CD4-positive, alpha-beta T cell (primary cell): ENCODE measurements at places on chromosomes 3 and 15.

DNA sequence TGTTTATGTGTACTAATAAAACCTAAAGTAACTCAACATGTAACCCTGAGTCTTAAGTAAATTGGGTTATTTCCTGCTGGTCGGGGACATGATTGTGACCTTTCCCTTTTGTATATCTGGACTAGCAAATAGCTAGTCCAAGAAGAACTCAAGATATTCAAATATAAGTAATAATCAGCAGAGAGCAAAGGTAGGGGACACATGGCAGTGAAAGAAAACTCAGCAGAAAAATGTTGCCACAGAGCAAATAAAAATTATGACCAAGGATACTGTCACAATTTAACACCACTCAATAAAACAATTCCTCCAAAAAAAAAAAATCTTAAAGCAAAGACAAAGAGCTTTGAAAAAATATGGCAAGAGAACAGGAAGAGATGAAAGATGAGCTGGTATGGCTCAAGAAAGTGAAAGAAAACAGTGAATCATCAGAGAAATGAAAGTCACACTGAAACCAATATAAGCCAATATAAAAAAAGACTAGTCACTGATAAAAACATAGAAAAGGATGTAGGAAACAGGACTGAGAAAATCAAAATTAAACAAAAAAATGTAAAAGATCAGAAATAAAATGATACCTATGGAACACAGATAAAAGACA, 43.4 kb downstream of the HLTF start:
- DNase-seq: no peak

- DNase-seq: no peak
Measured at GRCh38 chr3:65811892-65812291, 226.8 kb downstream of the MAGI1 start.

- DNase-seq: no peak
Measured at GRCh38 chr3:116263842-116264545, 181.3 kb downstream of the LSAMP start.

GRCh38 chr3:16240229-16241023, 24.3 kb downstream of the DPH3 start:
- no peak for DNase-seq

GRCh38 chr3:146628671-146629070, 23.5 kb upstream of the PLSCR5 start:
- DNase-seq: no peak

DNA sequence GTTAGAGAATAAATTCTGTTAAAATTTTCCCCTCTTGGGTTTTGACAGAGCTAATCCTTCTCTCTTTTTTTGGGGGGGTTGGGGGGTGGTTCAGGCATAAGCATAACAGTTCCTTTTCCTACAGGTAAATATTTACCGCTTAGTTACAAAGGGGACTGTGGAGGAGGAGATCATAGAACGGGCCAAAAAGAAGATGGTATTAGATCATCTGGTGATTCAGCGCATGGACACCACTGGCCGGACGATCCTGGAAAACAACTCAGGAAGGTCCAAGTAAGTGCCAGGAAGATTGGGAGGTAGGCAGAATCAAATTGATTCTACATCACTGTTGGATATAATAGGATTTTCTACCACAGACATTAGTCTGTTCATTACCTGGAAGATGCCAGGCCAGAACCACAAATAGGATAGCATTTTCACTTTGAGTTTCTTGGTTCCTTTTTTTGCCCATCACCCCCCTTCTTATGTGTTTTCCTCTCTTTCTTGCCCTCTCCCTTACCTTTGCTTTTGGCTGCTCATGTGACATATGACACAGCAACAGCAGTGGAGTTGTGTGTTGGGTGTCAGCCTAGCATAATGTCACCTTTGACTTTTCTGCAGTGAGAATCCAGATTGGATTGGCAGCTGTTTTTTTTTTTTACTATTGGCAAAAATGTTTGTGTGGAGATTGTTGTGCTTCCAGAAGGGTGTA, 79.0 kb downstream of the CHD2 start:
- DNase-seq: no peak

DNA sequence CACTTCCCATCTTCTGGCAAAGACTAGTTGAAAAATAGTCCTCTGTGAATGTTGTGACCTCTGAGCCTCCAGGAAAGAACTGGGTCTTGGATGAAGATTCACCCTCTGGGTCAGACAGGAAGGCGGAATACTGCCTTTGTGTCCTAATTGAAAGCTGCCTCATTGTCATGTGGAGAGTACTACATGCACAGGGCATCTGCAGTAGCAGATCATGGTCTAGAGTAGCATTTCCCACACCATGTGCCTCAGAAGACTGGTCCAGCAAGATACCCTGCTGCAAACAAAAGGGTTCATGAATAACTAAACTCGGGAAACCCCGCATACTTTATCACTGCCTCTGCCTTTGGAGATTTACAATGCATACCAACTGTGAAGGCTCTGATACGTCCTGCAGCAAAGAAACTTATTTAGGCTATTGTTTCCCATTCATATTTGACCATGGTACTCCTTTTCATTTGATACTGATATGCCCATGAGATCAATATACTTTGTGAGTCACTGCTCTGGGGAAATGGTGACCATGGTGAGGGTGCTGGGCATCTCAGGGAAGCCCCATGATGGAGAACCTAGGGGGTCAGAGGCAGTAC, 22.7 kb downstream of the IRAK2 start:
- DNase-seq: no peak

DNA sequence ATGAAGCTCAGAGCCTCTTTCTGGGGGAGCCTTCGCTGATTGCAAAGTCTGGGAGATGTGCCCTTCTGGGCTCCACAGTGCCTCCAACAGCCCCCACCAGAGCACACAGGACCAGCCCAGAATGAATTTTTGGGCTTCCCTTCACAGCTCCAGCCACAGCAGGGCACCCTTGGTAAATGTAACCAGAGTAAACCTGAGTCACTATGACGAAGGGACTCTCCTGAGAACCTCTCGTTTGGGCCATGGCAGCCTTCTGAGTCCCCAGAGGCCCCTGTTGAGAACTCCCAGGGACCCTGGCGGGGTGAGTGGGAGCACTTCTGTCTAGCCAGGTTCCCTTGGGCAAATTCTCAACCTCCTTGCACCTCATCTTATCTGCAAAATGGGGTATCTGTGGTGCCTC, 20.8 kb downstream of the FAM3D start:
- DNase-seq: no peak

DNA sequence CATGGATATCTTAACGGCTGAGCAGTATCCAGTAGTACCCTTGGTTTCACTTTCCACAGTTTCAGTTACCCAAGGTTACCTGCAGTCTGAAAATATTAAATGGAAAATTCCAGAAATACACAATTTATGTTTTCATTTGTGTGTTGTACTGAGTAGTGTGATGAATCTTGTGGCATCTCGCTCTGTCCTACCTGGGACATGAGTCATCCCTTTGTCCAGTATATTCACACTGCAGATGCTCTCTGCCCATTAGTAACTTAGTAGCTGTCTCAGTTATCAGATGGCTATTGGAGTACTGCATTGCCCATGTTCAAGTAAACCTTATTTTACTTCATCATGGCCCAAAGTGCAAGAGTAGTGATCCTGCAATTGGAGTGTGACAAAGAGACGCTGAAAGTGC, 26.1 kb downstream of the GASK1A start:
- DNase-seq: no peak

DNA sequence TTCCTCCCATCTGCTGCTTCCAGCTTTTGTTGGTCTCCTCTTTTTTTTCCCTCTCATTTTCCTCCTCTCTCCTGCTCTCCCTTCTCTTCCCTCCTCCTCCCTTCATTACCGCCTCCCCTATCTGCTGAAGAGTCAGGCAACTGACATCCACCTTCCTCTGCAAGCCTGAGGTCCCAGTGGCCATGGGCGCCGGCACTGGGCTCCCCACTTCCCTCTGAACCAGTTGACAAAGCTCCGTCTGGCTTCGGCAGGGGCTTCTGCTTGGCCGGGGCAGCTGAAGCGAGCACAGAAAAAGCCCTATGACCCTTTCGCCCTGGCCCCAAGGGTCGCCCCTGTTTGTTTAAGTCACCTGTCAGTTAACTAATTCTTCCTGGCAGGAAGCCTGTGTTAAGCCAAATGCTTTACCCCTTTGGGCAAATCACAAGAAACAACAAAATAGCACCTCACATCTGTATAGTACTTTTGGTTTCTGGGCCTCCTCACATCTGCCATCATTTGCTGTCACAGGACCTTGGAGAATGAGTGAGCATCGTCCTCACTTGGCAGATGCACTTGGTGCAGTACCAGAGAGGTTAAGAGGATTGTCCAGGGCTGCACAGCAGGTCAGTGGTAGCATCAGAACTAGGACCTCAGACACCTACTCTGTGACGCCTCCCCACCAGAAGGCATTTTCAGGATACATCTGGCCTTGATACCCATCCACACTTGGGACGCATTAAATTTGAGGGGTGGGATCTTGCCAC, 27.7 kb downstream of the ITGA11 start:
- DNase-seq: no peak

- no peak for DNase-seq
Measured at GRCh38 chr15:75076277-75076676, 52.9 kb downstream of the PPCDC start.

DNA sequence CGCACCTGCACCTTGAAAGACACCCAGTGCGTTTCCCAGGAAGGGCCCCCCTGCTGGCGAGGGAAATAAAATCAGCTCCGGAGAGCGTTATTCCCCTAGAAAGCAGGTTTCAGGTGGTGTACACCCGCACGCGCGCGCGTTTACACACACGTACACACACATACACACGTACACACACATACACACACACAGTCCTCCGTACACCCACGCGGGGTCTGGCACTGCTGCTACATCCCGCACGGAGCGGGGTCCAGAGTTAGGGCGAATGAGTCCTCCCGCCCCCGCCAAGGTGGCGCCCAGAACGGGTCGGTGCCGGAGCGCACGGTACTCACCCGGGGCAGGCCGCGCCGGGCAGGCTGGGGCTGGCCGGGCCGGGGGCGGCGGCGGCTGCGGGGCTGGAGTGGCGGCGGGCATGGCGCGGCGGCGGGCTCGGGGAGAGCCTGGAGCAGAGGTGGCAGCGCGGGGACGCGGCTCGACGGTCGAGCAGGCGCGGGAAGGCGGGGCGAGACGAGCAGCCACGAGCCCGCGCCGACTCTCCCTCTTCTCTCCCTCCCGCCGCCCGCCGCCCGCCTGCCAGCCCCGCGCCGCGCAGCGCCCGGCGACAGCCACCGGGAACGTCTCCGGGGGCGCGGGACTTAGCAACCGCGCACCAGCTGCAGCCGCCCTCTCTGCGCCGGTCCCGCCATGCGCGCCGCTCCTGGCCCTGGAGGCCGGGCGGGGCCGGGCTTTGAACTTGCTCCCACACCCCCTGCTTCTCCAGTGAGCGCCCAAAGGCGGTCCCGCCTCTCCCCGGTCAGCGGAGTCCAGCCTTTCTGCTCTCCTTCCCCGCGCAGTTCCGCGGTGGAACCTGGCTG, at the start of gene DCLK3:
TSS of gene DCLK3 (minus strand) at position 704 of the 854 bp plus-strand sequence. CDS start at position 414, 290 bp downstream.
- no peak for DNase-seq

DNA sequence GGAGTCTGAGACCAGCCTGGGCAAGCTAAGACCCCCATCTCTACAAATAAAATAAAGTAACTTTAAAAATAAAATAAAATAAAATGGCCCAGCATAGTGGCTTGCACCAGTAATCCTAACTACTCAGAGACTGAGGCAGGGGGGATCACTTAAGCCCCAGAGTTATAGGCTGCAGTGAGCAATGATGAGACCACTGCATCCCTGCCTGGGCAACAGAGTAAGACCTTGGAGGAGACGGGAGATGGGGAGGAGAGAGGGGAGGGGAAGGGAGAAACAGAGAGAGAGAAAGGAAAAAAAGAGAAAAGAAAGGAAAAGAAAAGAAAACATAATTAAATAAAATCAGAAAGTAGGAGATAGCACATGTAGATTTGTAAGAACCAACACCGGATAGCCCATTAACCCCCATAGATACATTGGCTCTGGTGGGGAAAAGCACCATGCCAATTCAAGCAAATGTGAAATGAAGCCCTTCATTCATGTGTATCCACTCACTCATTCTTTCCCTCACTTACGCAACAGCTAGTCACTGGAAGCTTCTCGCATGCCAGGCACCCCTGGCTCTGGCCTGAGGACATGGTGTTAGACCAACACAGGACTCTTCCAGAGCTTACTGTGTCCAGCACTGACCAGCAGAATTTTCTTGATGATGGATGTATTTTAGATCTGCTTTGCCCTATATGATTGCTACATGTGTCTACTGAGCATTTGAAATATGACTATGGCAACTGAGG, 183.2 kb downstream of the MAGI1 start:
- DNase-seq: no peak

GRCh38 chr3:170790647-170791046, 79.3 kb downstream of the RPL22L1 start:
- DNase-seq: no peak

- DNase-seq: no peak
Measured at GRCh38 chr3:105022813-105023212, 343.9 kb upstream of the ALCAM start.

DNA sequence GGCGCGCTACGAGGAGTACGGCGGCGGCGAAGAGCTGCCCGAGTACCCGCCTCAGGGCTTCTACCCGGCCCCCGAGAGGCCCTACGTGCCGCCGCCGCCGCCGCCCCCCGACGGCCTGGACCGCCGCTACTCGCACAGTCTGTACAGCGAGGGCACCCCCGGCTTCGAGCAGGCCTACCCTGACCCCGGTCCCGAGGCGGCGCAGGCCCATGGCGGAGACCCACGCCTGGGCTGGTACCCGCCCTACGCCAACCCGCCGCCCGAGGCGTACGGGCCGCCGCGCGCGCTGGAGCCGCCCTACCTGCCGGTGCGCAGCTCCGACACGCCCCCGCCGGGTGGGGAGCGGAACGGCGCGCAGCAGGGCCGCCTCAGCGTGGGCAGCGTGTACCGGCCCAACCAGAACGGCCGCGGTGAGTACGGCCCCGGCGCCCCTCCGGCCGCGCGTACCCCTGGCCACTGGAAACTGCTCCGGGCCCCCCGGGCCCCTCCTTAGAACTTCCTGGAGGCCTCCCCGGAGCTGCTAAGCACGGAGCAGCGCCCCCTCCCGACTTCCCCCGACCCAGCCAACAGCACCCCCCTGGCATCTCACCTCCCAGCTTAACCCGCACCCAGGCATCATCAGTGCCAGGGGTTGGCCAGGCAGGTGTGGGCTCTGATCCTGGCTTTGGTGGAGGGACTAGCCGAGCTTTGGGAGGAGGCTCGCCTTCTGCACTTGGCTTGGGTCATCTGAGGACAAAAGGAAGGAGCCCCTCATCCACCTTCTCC, 1.4 kb downstream of the LOXL1 start:
- DNase-seq: peak; percentile 80

GRCh38 chr15:42131826-42132806, 24.3 kb downstream of the PLA2G4F start:
- DNase-seq: no peak

DNA sequence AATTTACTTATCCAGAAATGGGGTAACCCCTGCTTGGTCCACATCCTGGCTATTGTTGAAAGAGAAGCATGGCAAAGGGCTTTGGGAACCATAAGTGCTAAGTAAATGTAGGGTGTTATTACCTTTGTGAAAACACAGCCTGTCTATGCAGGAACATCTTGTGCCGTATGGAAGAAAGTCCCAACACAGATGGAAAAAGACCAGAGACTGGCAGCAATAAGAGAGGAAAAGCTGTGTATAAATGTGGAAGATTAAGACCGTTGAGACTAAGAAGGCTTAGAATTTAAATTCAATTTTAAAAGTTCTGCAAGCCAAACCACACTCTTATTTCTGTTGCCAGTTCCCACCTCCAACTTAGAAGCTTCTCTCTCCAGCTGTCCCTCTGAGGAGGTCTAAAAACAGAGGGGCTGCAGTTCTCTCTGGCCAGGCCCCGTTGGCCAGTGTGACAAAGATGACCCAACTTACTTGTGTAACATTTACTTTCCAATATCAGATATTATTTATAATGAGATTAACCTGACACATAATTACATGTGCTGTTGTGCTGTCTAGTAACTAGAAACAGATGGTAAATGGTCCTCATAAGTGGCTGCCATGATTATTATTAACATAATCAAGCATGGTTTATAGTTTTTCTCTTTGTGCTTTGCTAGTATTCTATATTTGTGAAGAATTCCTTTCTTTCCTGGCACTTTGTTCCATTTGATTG, 7.0 kb downstream of the MINDY4B start:
- no peak for DNase-seq
